Central memory CD8-positive, alpha-beta T cell (primary cell): ENCODE measurements at places on chromosomes 7 and 10.

- H3K4me1 ChIP-seq = peaks cover 39% of the 10 kb centered on the region
- no peak overlapping the region for H3K27ac ChIP-seq
- H3K27me3 ChIP-seq = no peaks in the 10 kb centered on the region
- no peak overlapping the region for H3K4me3 ChIP-seq
- DNase-seq = no peak
Measured at GRCh38 chr10:12031404-12031803, 11.2 kb downstream of the UPF2 start.

GRCh38 chr7:129332254-129333035, 101.8 kb upstream of the STRIP2 start:
- H3K4me3 ChIP-seq = no peak overlapping the region
- no peak overlapping the region for H3K27ac ChIP-seq
- H3K4me1 ChIP-seq = no peaks in the 10 kb centered on the region
- H3K27me3 ChIP-seq = no peaks in the 10 kb centered on the region

DNA sequence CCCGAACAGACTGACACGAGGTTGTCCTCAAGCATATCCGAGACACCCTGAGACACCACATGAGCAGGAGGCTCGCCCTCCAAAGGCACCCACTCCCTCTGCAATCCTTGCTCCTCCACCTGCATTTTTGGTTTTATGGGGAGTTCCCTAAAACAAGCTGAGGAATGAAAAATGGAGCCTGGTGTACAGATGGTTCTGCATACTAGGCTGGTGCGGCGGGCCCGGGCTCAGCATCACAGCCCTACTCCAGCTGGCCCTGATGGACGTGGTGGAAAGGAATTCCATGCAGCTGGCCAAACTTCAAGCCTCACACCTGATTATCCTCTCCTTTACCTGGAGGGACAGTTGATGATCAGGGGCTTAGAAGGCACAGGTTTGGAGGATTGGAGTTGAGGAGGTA, 30.3 kb upstream of the JAKMIP3 start:
- DNase-seq = no peak
- peaks cover 94% of the 10 kb centered on the region for H3K27me3 ChIP-seq
- H3K4me1 ChIP-seq = no peaks in the 10 kb centered on the region
- no peaks in the 10 kb centered on the region for H3K36me3 ChIP-seq
- H3K4me3 ChIP-seq = no peak overlapping the region

GRCh38 chr7:46007990-46008643, 87.0 kb upstream of the IGFBP3 start:
- no peak overlapping the region for H3K4me3 ChIP-seq
- peaks cover 11% of the 10 kb centered on the region for H3K27me3 ChIP-seq
- no peaks in the 10 kb centered on the region for H3K36me3 ChIP-seq
- DNase-seq = no peak

DNA sequence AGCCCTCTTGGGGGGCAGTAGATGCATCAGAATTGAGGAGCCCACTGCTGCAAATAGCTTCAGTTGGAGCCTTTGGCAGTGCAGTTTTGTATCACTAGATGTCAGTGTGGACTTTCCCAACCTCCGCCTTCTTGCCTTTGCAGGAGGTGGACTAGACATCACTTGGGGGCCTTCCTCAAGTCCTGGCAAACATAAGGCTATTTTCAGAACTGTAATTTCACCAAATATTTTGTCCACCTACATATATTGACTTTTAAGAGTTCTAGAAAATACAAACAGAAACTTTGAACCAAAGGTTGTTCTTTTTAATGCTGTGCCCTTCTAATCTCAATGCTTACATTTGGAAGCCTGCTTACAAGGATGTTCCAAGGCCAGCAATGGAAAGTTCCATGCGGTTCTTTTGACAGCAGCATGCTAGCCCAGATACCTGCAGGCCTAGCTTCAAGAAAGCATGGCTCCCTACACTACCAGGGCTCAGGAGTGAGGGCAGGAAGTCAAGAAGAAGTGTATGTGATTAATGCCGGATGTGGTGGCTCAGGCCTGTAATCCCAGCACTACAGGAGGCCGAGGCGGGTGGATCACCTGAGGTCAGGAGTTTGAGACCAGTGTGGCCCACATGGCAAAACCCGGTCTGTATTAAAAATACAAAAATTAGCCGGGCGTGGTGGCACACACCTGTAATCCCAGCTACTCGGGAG, 8.0 kb upstream of the ZNRF2 start:
- H3K4me1 ChIP-seq = peaks cover 15% of the 10 kb centered on the region
- no peaks in the 10 kb centered on the region for H3K27me3 ChIP-seq
- H3K27ac ChIP-seq = no peak overlapping the region
- peak; percentile 36 for DNase-seq

DNA sequence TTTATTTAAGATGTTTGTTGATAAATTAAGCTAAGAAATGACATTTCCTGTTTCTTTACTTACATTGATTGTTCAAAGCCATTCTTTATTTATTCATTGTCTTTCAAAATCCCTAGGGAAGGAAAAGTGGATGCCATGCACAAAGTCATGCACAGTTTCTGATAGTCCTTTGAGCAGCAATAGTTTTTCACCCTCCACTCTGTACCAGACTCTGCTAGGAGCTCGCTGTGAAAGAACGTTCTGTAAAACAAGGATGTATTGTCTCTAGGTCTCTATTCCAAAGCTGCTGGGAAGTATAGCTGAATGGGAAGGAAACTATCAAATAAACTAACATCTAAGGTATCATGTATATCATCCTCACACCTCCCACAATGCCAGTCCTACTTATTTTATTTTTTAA, 7.8 kb upstream of the NOC3L start:
- DNase-seq = no peak
- H3K27ac ChIP-seq = no peak overlapping the region
- H3K4me3 ChIP-seq = no peak overlapping the region
- no peaks in the 10 kb centered on the region for H3K4me1 ChIP-seq

DNA sequence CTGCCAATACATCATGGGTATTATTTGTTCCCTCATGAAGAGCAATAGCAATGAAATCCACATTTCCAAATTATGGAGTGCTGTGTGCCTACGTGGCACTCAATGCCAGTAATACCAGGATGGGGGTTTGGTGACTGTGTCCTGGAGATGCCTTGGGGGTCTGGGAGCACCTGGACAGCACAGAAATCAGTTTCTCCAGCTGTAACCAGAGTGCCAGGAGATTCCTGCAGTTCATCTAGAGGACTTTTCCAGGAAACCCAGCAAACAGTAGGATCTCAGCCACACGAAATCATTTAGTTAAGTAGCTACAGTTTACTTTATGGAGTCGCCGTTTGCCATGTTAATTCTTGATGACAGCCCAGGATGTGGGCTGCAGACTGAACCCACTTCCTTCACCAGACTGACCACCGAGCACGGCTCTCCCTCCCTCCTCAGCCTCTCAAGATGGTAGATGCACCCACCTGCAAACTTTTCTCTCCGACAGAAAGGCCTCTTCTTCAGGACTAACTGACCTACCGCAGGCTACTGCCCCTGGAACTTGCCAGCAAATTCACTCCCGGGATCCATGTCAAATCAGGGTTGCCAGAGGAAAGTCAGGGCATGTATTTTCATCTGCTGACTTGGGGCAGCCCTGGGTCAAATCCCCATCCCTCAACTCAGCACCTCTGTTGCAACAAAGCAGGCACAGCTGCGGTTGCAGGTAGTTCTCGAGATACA, 30.3 kb downstream of the MKI67 start:
- peak overlapping the region; percentile 58 for H3K27ac ChIP-seq
- peaks cover 4% of the 10 kb centered on the region for H3K36me3 ChIP-seq
- H3K4me3 ChIP-seq = peak overlapping the region; percentile 69
- DNase-seq = no peak

GRCh38 chr10:58082248-58082647, 185.4 kb downstream of the IPMK start:
- H3K36me3 ChIP-seq = no peaks in the 10 kb centered on the region
- no peak for DNase-seq
- H3K4me3 ChIP-seq = no peak overlapping the region
- H3K27ac ChIP-seq = no peak overlapping the region

GRCh38 chr10:84205049-84205852, 10.9 kb downstream of the CDHR1 start:
- H3K4me1 ChIP-seq = peaks cover 7% of the 10 kb centered on the region
- no peak overlapping the region for H3K27ac ChIP-seq
- peak; percentile 69 for DNase-seq
- H3K27me3 ChIP-seq = no peaks in the 10 kb centered on the region
- peaks cover 2% of the 10 kb centered on the region for H3K36me3 ChIP-seq
- no peak overlapping the region for H3K4me3 ChIP-seq

GRCh38 chr10:88966797-88967196, 14.2 kb upstream of the ACTA2 start:
- no peaks in the 10 kb centered on the region for H3K36me3 ChIP-seq
- H3K4me3 ChIP-seq = no peak overlapping the region
- H3K4me1 ChIP-seq = peaks cover 11% of the 10 kb centered on the region

DNA sequence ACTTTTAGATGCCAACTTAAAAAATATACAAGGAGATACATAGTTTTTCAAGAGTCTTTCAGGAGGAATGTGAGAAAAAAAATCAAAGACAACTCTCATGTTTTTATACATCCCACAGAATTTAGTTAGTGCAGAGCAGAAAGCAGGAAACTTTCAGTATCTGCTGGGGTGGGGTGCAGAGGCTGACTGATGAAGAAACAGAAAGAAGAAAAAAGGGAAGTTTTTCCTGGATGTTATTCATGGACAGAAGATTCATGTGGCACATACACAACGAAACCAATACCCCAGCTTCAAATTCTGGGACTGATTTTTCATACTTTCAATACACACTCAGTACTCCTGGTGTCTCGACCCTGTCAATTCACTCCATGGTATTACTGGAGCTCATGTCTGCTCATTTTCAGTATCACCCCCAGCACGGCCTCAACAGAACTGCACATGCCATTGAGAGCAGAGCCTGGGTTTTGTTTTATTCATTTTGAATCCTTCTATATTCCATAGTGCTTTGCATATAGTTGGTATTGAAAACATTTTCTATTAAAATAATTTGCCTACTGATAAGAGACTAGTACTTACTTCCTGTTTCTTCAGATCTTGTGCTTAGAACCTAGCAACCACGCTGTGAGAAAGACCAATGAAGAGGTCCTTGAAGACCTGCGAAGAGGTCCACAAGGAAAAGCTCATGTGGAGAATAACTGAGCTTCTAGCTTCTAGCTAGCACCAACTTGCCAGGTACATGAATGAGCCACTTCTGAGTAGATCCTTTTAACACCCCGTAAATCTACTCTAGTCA, 49.0 kb downstream of the NDUFB2 start:
- H3K27me3 ChIP-seq = no peaks in the 10 kb centered on the region
- H3K4me3 ChIP-seq = no peak overlapping the region
- no peaks in the 10 kb centered on the region for H3K4me1 ChIP-seq
- peaks cover 8% of the 10 kb centered on the region for H3K36me3 ChIP-seq

- H3K27me3 ChIP-seq = no peaks in the 10 kb centered on the region
- H3K4me3 ChIP-seq = peak overlapping the region; percentile 85
- H3K4me1 ChIP-seq = peaks cover 42% of the 10 kb centered on the region
- H3K36me3 ChIP-seq = peaks cover 12% of the 10 kb centered on the region
- no peak for DNase-seq
Measured at GRCh38 chr7:106110238-106110560, 1.9 kb downstream of the SYPL1 start.

DNA sequence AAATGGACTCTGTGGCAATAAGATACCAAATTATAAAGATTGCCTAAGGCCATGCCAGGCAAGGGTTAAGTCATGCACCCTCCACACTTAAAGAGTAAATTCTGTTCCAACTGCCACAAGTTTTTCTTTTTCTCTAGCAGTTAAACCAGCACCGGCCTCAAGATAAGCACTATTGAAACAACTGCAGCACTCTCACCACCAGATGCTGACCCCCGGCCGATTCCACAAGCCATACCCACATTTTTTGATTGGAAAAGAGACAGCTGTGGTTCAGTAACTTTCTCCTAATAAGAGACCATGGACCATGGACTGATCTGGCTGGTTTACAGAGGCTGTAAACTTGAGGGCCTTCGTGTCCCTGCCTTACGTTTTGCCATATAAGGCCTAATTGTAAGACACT, 44.9 kb downstream of the GRM8 start:
- DNase-seq = no peak
- H3K27ac ChIP-seq = no peak overlapping the region
- no peaks in the 10 kb centered on the region for H3K36me3 ChIP-seq
- H3K4me3 ChIP-seq = no peak overlapping the region
- H3K4me1 ChIP-seq = no peaks in the 10 kb centered on the region

DNA sequence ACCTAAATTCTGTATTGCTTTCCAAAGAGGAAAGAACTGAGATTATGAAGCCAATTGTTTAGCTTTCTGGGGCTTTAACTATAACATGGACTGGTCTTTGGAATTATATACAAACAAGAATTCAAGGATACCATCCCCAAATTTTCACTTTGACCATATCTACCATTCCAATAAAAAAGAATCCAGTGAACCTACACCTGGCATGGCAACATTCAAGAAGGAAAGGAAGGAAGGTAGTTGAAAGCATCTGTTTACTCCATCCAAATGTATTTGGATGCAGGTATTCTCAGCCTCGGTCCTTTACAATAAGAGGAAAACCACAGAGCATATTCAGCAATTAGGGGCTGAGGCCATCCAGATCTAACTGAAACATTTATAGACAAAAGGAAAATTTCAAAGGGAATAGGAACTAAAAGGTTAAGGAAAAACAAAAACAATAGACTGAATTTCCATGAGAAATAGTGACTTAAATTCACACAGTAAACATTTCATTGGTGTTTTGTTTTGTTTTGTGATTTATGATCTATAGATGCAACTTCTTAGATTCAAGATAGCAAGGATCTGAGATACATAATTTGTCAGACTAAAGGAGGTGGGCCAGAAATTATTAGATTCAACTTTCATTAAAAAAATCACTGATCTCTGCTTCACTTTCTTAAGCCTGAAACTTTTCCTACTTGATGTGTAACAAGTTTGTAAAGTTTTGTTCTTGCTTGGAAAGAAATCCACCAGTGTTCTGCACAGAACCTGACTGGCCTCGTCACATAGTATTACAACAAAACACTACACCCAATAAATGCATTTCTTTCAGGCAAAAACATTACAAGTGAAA, 12.7 kb downstream of the SKIDA1 start:
- H3K4me1 ChIP-seq = peaks cover 10% of the 10 kb centered on the region
- DNase-seq = no peak
- no peak overlapping the region for H3K27ac ChIP-seq

- peaks cover 11% of the 10 kb centered on the region for H3K27me3 ChIP-seq
- DNase-seq = no peak
- no peak overlapping the region for H3K27ac ChIP-seq
- no peak overlapping the region for H3K4me3 ChIP-seq
Measured at GRCh38 chr10:28492116-28492920, 40.6 kb upstream of the WAC start.

- H3K4me3 ChIP-seq = no peak overlapping the region
- H3K27me3 ChIP-seq = peaks cover 46% of the 10 kb centered on the region
- no peak for DNase-seq
- no peaks in the 10 kb centered on the region for H3K4me1 ChIP-seq
Measured at GRCh38 chr7:43394441-43395130, 188.3 kb upstream of the STK17A start.

GRCh38 chr7:112147793-112148361, 58.3 kb downstream of the DOCK4 start:
- H3K4me3 ChIP-seq = no peak overlapping the region
- DNase-seq = no peak
- no peak overlapping the region for H3K27ac ChIP-seq
- H3K36me3 ChIP-seq = no peaks in the 10 kb centered on the region
- H3K4me1 ChIP-seq = no peaks in the 10 kb centered on the region
